Epithelial cell of umbilical artery (primary cell): ENCODE measurements at places on chromosomes 1 and 21. TPM values are rescaled to one million over a fixed set of nuclear protein-coding genes. Genes with fewer than 3 reads are reported as not detected.

The CLDN17 gene
- total RNA-seq: not detected in 2 replicates

The KDM5B gene
- total RNA-seq: 58.1 and 61.1 TPM in 2 replicates

The CELA3A gene
- total RNA-seq: not detected in 2 replicates

The GSTM3 gene
- 24.6 and 38.7 TPM in 2 replicates for total RNA-seq

The TRIM63 gene
- not detected in 2 replicates for total RNA-seq
